PC-3 (cell line): ENCODE measurements at places on chromosomes 12 and 14. TPM values are rescaled to one million over a fixed set of nuclear protein-coding genes. Genes with fewer than 3 reads are reported as not detected.
A peak's percentile ranks its signal among the peaks of the same experiment; 100 is the strongest.

GRCh38 chr12:127685931-127686330 is 581.0 kb upstream of the TMEM132C start:
- DNase-seq = no peak

DNA sequence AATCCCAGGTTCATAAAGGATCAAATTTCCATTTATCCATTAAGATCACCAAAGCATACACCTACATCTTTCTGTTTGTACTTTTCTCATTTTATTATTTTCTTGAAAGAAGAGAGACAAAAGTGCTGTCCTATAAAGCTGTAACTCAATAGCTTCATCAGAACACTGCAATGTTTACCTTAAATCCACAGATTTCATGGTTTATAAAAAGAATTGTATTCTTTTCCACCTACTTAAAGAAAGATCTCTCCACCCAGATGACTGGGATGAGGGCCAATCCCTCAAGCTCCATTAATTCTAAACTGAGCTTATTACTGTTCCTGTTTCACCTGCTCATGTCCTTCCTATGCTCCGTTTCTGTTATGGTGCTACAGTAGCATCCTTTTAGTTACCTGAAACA is 470.6 kb downstream of the BCAT1 start:
- no peak for DNase-seq

- peak; percentile 96 for DNase-seq
These were observed 15.8 kb upstream of the KRT7 start for GRCh38 chr12:52217223-52217622.

DNA sequence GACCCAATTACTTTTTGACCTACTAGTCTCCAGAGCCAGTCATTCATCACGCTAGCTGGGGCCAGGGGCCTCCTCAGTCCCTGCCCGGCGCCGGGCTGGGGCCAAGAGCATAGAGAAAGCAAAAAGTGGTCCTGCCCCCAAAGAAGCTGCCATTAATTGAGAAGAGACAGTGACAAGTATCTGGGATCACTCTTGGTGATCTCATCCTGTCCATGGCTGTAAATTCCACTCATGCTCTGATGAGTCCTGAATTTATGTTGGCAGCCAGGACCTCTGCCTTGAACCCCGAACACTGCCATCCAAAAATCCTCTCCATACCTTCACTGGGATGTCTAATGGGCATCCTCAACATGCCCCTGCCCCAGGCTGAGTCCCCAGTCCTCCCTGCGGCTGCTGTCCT is 34.4 kb upstream of the DLK1 start:
- no peak for DNase-seq

DNA sequence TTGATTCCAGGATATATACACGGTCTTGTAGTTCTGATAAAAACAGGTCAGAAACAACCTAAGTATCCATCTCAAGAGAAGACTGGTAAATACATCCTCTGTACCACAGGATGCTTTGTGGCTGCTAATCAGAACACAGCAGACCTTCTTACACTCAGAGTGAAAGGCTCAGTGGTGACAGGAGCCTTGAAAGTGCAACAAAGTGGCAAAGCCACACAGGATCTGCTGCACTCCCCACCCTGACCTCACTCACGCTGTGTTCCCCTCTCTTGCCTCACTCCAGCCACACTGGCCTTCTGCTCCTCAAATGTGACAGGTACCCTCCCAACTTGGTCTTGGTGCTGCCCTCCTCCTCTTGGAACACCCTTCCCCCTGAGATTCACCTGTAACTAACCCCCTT is 98.1 kb upstream of the GRIP1 start:
- DNase-seq = no peak

DNA sequence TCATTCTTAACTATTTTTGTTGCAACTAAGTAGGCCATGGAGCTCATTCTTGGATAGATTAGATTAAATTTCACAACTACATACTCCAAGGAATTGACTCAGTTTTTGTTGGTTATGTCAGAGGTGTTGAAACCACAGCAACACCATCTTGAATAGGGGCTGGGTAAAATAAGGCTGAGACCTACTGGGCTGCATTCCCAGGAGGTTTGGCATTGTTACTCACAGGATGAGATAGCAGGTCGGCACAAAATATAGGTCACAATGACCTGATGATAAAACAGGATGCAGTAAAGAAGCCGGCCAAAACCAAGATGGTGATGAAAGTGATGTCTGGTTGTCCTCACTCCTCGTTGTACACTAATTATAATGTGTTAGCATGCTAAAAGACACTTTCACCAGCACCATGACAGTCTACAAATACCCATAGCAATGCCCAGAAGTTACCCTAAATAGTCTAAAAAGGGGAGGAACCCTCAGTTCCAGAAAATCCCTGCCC is 20.9 kb downstream of the DMAC2L start:
- peak; percentile 70 for DNase-seq

DNA sequence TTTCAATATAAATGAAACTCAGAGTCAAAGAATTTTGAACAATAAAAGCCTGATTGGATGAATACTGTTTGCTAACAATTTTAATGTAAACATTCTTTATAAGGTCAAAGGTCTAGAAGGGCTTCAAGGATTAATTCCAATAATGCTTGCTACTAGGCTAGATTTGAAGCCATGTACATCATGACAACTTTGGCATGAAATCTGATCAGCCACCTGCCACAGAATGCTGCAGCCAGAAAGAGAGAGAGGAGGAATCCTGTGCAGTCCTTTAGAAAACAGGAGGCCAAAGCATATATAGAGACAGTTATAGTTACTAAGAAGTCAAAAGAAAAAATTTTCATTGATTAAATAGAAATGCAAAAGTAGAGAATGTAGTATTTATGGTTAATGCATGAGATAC is 47.1 kb downstream of the ABCD2 start:
- DNase-seq = peak; percentile 32

DNA sequence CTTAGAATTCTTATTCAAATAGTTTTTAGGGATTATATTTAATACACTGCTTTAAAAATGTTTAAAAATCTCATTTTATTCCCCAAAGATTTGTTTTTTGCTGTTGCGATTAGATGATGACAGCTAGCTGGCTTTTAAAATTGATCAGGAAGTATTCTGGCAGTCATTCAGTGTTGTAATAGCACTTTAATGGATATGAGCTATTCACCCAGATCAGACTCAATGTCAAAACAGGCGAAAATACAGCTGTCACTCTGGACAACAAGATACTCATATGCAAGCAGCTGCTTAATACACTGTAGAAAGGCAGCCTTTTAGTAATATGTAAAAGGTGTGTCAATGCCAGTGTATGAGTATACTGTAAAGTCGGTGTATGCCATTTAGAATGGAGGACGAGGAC is 91.7 kb downstream of the NPAS3 start:
- DNase-seq = no peak

DNA sequence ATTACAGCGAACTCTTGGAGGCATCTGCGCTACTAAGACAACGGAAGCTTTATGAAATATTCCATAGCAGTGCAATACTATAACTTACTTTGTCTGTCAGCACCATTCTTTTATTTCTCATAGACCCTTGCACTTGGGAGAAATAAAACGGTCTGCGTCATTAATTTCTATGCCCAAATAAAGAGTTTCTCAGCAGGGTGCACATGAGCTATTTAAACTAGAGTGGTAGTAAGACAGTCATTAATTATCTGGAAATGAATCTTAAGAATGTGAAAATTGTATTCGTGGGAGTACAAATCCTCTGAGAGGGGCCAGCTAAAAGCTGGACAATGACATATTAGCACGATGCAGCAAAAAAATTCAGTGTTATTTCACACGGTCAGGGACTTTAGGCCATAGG is 903.4 kb upstream of the FOXG1 start:
- DNase-seq = no peak

DNA sequence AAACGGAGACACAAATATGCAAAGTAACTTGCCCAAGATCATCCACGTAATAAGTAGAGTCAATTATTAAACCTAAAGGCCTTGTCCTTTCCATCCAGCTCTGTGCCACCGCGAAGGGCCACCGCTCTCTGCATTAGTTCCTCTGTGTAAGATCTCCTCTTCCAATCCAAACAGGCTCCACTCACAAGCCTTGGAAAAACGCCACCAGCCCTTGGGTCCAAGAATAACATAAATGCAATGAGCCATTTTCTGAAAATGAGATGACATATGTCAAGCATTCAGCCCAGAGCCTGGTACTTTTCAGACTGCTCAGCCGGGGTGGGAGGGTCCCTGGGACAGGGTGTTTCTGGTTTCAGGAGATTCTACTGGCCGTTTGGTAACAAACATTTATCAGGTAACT is 30.0 kb downstream of the DGLUCY start:
- DNase-seq = no peak

GRCh38 chr14:75341620-75342019 is 63.0 kb downstream of the FOS start:
- no peak for DNase-seq

DNA sequence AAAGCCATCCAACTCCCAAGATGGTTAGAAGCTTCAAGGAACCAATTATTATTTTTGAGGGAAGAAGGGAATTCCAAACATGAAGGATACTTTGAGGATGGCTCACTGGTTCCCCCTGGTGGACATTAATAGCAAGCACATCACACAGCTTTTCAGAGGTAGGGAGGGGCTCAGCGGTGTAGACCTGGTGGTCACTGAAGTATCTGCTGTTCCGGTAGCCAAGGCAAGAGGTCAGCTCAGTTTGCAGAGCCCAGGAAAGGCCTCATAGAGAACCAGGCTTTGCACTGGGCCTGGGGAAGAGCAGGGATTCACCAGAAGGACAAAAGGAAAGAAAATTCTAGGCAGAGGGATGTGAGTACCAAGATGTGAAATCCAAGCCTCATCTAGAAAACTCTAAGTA is 118.7 kb downstream of the KSR2 start:
- peak; percentile 80 for DNase-seq

GRCh38 chr12:99152337-99152736 is 495.2 kb upstream of the GARIN6 start:
- DNase-seq = peak; percentile 72

DNA sequence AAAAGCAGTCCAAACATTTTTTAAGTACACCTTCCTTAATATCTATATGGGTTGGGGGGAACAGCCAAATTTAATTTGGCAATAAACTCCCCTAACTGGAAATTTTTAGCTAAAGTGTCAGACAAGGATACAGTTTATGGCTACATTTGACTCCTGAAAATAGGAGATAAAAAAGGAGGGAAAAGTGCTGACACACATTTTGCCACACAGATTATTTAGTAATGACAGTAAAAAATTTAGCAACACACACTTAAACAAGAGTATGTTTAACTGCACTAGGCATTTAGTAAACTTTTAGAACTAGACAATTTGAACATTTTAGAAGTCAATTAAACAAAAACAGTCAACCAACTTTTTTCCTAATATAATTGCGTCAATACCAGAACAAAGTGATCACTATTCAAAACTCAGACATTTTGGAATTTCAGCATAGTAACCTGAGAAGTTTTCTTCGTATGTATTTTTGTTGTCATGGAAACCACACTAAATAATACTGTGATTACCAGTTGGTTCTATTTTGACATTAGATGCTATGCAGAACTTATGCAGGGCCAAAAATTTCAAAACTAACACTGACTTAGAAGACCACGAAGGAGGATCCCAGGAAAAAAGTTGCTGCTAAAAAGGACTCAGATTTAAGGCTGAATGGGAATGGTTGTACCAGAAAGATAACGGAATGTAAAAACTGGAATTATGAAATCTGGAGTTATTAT is 13.4 kb downstream of the GMFB start:
- DNase-seq = no peak

- no peak for DNase-seq
These were observed 29.9 kb downstream of the PLEKHG7 start for GRCh38 chr12:92732716-92733115.

DNA sequence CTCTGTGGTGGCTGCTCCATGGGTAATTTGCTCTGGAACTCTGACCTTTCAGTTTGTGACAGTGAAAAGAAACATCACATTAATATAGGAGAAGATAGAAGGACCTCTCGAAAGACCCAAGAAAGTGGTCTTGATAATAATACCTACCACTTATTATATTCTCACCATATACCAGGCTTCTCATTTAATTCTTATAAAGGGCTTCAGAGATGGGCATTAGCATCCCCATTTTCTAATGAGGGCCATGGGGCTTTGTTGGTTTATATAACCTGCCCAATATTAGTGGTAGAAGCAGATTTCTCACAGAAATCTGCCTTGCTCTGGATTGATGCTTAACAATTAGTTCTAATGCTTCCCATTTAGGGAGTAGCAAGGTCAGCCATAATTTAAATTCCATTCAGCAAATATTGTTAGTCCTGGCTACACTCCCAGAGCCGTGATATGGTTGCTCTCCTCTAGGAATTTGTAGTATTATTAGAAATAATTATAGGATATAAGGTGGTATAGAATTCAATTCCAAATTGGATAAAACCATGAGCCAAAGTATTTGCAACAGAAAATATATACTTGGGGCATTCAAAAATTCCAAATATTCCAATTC is 7.4 kb upstream of the AMIGO2 start:
- no peak for DNase-seq

GRCh38 chr12:80142640-80143039 is 43.3 kb downstream of the OTOGL start:
- DNase-seq = no peak

DNA sequence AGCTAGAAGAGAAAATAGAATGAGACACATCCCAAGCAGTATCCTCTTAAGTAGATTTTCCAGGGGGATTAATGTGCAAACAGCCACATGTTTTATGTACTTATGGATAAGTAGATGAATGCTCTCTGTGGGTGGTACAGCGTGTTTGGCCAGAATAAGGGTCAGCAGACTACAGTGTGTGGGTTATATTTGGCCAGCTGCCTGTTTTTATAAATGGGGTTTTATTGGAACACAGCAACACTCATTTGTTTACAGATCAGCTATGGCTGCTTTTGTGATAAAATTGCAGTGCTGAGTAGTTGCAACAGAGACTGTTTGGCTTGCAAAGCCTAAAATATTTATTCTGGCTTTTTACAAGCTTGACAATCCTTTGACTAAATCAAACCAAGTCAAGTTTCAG is 780.2 kb upstream of the SEL1L start:
- DNase-seq = peak; percentile 18

GRCh38 chr12:108348842-108349241 is 9.7 kb upstream of the CMKLR1 start:
- DNase-seq = no peak

- DNase-seq = no peak
These were observed 211.5 kb upstream of the C14orf180 start for GRCh38 chr14:104367866-104368750.

GRCh38 chr12:111417784-111418593 is 12.3 kb downstream of the SH2B3 start:
- no peak for DNase-seq

The RNASE13 gene
- total RNA-seq = not detected in 2 replicates

The GSG1 gene
- total RNA-seq = 0.77 TPM in 1 of 2 replicates, not detected in the other

The SPPL3 gene
- 18.8 and 20.3 TPM in 2 replicates for total RNA-seq

The WDHD1 gene
- 45.9 and 47.1 TPM in 2 replicates for total RNA-seq

The OXA1L gene
- total RNA-seq = 126 and 146 TPM in 2 replicates

The PIANP gene
- not detected in 2 replicates for total RNA-seq

The KSR2 gene
- total RNA-seq = 0.80 and 2.8 TPM in 2 replicates

The DNAL1 gene
- total RNA-seq = 2.6 and 13.9 TPM in 2 replicates
